ENCODE measurements at places on chromosomes 1 and 21.

GRCh38 chr1:192133350-192133926 is 24.8 kb upstream of the RGS18 start:
- no peak for DNase-seq

DNA sequence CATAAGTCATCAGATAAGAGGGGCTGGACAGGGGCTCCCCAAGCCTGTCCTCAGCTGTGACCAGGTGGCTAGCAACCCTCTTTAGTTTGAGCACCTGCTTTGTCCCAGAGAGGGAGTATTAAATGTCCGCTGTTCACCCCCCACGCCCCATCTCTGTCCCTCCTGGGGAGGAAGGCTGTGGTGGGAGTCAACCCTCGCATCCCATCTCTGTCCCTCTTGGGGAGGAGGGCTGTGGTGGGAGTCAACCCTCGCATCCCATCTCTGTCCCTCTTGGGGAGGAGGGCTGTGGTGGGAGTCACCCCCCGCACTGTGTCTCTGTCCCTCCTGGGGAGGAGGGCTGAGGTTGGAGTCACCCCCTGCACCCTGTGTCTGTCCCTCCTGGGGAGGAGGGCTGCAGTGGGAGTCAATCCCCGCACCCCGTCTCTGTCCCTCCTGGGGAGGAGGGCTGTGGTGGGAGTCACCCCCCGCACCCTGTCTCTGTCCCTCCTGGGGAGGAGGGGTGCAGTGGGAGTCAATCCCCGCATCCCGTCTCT is 72.6 kb upstream of the ABCG1 start:
- no peak for DNase-seq

- no peak for DNase-seq
Observed at GRCh38 chr1:20124456-20125057, 5.2 kb upstream of the PLA2G2D start.

GRCh38 chr1:198117267-198117666 is 39.5 kb upstream of the NEK7 start:
- no peak for DNase-seq

- DNase-seq, result no peak
Observed at GRCh38 chr1:203213126-203213525, 16.3 kb downstream of the CHIT1 start.

- no peak for DNase-seq
Observed at GRCh38 chr1:25253911-25254310, 6.7 kb upstream of the RSRP1 start.

DNA sequence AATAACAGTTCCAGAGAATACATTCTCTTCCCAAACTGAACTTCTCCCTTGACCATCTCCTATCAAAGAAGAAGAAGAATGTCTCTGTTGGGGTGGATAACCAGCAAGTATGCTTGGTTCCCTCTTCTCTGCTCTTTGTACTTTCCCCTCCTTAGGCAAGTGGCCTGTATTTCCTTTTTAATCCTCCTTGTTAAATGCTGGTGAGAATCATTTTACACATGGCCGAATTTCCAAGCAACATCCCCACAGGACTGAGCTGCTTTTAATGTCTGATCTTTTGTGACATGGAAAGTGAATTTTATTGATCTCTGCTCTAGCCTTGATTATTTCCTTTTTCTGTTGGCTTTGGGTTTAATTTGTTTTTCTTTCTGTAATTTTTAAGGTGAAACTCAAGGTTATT is 336.7 kb downstream of the DUSP10 start:
- no peak for DNase-seq

- no peak for DNase-seq
Observed at GRCh38 chr1:228084325-228084724, 1.8 kb downstream of the ARF1 start.

DNA sequence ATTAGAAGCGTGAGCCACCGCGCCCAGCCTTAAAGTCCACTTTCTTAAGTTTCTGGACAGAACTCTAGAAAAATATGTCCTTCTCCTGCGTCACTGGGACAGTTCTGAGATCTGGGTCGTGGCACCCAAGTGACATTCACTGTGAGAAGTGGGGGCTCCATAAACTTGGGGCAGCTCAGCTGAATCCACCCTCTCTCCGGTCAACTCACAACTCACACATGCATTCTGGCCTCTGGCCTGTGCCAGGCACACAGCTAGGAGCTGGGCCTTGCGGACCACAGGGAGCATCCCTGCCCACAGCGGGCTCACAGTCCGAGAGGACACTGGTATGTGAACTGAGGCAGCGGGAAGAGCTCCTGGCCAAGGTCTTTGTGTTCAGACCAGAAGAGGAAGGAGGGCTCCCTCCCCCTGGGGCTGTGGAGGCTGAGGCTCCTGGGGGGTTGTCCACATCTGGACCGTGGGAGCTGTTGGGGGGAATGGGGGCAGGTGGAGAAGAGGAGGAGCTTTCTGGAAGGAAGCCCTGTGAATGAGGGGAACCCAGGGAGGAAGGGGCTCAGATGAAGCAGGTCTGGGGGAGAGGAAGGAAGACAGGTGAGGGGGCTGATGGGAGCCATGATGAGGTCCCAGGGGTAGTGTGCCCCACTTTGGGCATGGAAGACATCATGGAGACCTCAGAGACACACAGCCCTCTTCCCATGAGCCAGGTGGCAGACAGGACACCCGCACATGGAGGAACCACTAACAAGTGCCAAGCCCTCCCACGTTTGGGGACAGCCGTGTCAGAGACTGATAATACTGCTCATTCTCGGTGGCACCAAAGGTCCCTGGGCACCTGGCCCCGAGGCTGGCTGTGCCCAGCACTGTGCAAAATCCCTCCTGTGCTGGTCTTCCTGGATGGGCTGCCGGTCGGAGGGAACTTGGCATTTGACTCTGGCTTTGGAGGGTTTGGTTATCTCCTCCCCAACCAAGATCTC is 191.0 kb upstream of the VAMP3 start:
- DNase-seq, result no peak

- no peak for DNase-seq
Observed at GRCh38 chr1:237384213-237384612, 342.2 kb downstream of the RYR2 start.

DNA sequence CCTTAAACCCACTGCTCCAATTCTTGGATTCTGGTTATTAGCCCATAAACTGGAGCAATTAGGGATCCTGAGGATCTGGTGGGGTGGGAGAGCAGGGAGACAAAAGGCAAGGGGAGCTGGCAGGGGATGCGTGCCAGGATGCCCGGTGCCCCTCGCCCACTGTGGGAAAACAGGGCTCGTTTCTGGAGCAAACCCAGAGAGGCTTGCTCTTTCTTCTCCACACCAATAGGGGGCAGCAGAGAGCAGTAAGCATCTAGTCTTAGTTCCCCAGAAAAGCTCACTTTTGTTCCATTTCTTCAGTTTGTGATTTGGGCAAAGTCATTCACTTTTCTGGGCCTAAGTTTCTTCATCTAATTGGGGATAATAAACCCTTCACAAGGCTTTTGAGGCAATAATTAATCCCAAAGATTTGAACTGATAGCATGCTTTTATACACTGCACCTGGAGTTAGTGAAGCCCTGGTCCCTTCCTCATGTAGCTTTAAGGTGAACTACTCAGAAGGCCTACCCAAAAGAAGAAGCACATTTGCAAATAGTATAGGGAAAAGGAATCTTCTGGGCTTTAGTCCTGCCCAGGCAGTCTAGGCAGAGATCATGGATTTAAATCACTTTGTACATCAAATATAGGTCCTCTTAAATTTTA is 160.6 kb upstream of the USP24 start:
- no peak for DNase-seq

- DNase-seq, result no peak
Observed at GRCh38 chr1:45152126-45152525, 54.3 kb downstream of the ZSWIM5 start.

Data from cortex of kidney (tissue), 1 donor.